ENCODE measurements at places on chromosomes 3 and 15. TPM values are rescaled to one million over a fixed set of nuclear protein-coding genes. Genes with fewer than 3 reads are reported as not detected.

GRCh38 chr3:15426579-15427118 is 695 bp downstream of the METTL6 start:
- DNase-seq = no peak

DNA sequence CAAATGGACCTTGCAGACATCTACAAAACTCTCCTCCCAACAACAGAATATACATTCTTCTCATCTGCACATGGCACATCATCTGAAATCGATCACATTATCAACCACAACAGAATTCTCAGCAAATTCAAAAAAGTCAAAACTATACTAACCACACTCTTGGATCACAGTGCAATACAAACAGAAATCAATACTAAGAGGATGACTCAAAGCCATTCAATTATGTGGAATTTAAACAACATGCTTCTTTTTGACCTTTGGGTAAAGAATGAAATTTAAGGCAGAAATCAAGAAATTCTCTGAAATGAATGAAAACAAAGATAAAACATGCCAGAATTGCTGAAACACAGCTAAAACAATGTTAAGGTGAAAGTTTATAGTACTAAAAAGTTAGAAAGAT is 358.1 kb downstream of the NSUN3 start:
- DNase-seq = no peak

DNA sequence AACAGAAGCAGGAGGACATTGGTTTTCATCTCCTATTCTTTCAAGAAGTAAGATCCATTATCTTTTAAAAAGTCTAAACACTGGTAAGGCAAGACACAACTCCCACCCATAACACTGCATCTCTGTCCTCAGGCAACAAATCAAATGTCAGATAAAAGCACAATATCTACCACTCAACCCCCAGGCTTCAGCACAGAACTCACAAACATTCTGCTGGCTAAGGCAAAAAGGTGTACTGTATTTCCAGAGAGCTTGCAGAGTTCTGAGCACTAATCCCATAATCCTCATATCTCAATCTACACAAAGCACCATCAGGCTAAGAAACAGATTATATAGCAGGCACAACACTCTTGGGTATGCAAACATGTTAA is 20.9 kb downstream of the RAF1 start:
- DNase-seq = no peak

GRCh38 chr3:197050511-197050910 is 20.9 kb upstream of the MELTF start:
- no peak for DNase-seq

DNA sequence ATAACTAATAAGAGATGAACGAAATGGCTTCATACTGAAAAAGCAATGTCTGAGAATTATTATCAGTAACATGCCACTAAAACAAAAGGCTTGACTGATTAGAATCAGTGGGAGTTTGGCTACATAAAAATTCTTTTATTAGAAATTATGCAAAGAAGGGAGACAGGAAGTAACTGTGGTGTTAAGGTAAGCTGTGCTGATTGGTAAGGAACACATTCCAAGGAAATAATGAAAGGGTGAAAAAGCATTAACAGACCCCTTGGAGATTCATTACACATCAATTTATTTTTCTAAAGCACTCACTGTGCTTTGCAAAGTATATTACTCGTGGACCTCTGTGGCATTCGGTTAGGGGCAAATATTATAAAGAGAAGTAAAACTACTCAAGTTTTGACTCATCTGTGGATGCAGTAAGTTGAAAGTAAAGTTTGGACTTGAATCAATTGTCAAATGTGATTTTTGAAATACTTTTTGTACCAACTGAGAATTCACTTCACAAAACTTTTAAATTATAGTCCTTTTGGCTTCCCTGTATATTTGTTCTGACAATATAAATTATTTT is 176.1 kb upstream of the ZPLD1 start:
- DNase-seq = no peak

DNA sequence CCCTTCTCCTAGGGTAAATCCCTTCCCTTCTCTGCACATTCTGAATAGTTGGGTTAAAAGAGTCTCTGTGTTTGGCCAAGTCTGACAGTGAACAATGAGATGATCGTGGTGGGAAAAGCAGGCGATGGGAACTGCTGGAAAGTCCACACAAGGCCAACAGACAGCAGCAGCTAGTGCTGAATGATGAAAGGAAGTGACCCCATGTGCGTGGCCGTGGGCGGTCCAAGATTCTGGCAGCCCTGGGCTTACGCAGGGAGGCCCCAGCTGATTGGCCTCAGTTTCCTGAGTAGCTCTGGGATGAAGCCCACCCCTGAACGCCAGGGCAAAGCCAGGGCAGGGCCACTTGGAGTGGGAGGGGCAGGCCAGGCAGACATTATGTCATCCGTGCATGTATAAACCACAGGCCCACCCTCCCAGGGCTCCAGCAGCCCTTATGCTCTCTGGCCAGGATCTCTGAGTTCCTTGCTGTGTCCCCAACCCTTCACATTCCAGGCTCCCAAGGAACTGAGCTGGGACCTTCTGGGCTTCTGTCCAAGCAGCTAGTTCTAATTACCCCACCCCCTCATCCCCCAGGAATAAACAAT is 57.8 kb downstream of the CDC25A start:
- DNase-seq = no peak

DNA sequence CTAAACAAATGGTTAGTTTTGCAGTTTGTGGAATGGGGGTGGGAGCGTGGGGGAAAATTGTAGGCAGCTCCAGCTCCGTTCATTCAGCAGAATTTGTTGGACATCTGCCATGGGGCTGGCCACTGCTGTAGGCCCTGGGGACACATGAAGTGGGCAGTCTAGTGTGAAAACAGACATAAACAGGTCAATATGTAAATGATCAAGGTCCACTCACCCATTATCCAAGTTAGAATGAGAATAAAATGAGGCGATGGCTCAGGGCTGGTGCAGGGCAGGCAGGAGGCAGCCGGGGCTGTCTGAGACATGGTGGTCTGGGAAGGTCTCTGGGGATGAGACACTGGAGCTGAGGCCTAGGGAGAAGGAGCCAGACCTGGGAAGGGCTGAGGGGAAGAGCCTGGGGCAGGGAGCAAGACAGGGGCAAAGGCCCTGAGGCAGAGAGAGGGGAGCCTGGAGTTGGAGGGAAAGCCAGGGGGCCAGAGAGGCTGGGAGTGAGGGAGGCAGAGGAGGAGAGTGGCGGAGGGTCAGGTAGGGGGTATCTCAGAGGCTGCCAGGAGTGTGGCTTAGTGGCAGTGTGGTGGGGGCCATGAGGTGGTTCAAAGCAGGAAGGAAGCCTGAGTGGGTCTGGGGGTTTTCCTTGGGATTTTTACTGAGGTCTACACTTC is 6.2 kb upstream of the SLC6A6 start:
- no peak for DNase-seq

- DNase-seq = no peak
Measured at GRCh38 chr15:73022161-73022560, 30.1 kb upstream of the NEO1 start.

GRCh38 chr15:99719096-99719541 is 14.1 kb downstream of the LYSMD4 start:
- DNase-seq = no peak

DNA sequence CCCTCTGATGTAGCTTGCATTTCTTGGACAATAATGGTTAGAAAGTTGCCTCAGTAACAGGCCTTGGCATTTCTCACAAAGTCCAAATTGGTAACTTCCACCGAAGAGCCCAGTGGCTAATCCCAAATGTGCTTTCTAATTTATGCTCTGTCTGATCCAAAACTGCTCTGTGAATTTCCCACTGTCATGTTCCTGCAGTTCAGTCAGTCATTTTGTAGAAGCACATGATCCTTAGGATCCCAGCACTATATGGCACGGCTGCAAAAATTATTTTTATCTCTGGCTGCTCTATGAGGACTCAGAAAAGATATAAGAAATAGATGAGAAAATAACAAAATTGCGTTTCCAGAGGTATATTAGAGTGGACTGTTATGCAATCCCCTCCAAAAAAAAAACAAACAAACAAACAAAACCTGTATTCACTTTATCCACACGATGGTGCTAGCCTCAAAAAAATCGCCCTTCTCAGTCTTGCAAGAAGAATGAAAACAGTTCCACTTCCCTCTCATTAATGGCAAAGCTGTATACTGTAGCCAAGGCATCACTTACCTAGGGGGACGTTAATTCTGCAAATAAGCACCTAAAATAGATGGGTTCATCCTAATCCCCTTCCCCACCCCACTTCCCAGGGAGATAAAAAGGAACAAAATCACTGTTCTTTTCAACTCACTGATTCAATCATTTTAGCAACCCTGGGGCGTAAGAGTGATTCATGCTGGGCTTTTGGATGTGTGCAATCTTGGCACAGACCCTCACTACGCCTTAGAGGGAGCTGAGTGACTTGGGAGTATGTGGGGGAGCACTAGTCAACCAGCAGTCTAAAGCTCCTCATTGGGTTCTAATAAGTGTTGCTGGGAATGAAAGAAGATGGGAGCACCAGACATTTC is 61.3 kb downstream of the TMCO5A start:
- no peak for DNase-seq

- DNase-seq = no peak
Measured at GRCh38 chr3:38015485-38015884, 14.0 kb downstream of the PLCD1 start.

DNA sequence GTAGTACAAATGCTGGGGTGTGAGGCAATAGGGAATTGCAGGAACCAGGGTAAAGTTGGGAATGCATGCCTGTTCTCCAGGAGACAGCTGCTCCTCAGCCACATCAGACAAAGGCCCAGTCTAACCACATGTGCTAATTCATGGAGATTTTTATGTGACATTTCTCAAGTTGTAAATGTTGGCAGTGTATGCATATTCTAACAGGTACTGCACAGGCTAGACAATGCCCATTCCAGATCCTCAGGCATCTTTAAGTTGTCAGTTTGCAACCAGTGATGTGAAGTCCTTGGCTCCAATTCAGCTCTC is 84.9 kb downstream of the EEFSEC start:
- no peak for DNase-seq

DNA sequence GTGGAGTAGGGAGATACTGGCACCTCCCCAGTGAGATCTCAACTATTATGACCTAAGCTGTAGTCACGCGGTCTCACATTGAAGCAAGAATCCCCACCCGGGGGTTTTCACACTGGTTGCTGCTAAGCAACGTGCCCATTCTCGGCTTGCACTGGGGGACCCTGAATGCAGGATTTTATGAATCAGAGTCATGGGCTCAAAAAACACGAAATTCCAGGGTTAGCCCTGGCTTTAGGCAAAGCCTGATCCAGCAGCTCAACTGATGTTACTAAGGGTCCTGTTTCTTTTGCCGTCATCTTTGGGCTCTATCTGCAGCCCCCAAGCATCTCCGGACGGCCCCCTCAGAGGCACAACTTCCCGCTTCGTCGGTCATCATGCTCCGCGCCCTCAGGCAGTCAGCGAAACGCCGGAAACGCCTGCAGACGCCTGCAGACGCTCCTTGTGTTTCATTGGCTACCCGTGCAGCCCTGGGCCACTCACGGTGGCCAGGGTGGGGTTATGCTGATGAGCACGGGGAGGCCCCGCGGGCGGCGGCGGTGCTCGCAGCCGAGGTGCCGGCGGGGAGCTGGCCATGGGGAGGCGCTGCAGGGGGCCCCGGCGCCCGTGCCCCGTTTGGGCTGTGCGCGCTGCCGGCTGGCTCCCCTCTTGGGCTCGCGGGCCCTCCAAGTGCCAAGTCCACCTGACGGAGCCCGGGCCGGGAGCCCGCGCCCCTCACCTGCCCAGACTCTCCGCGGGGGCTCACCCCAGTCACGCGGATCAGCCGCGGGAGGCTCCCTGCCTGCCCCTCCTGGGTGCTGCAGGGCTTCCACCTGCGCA is 25.8 kb downstream of the EFCC1 start:
- peak; percentile 96 for DNase-seq

DNA sequence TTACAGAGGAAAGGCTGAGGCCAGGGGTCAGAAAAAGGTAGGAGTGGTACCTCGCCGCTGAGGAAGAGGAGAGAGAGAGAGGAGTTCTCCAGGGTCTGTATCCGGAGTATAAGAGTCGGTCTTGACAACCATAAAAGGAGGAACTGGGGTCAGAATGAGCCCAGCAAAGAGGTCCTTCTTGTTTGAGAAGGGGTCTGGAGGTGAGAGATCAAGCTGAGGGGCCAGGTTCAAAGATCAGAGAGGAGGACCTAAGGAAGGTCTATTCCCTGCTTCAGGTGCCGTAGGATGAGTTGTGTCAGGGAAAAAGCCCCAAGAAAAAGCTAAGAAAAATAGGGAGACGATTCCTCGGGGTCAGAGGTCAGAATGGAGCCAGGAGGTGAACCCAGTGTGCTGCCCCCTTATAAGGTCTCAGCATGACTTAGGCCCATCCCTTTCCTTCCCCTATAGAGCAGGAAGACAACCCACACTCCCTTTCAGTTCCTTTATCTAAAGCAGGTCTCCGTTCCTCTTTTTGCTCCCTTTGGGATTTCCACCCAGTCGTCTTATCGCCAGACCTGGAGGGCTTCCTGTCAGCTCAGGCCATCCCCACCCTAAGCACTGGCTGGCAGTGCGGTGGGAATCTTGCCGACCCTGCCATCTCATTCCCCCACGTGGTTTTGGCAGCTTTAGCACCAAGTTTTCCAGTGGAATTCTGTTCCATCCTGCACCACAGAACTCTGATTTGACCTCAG is 651 bp downstream of the MTMR14 start:
- DNase-seq = no peak

DNA sequence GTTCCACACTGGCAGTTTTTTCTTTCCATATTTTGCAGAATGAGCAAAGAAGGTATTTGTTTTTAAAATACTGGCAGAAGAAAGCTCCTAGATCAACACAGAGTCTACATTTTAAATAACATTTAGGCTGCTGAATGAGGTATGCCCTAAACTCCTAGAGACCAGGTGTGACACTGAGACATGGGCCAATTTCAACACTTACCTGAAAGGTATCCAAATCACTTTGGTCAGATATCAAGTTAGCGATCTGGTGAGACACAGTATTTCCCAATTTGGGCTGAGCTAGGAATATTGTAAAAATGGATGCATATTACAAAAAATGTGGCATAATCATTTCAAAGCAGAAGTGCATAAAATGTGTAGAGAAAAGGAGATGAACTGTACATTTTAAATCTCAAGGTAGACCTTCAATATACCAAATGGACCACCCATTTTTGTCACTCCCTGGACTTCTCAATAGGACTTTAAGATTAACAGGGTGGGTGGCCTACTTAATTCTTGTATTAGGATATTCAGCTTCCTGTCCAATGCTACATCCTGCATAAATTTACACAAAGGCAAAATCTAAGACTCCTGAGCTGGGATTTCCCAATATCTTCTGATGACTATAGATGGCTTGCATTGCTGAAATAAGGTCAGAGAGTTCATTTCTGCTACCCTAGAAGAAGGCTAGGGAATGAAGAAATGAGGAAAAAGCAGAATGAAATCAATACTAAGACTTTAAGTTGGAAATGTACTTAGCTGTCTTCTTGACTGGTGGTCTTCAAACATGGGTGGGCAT is 487.8 kb downstream of the FOXP1 start:
- DNase-seq = no peak

Gene UCN2
- total RNA-seq = not detected

Gene CIDEC
- total RNA-seq = not detected

Gene TTC23
- total RNA-seq = 4.4 TPM

Gene CAMK2N2
- total RNA-seq = 0.18 TPM

Gene MB21D2
- total RNA-seq = 3.1 TPM

Gene CCDC66
- 21.1 TPM for total RNA-seq
